Tibial nerve (tissue), 4 donors: ENCODE measurements at places on chromosomes 6 and 20. TPM values are rescaled to one million over a fixed set of nuclear protein-coding genes. Genes with fewer than 3 reads are reported as not detected.

PRL gene
- not detected for total RNA-seq

DNA sequence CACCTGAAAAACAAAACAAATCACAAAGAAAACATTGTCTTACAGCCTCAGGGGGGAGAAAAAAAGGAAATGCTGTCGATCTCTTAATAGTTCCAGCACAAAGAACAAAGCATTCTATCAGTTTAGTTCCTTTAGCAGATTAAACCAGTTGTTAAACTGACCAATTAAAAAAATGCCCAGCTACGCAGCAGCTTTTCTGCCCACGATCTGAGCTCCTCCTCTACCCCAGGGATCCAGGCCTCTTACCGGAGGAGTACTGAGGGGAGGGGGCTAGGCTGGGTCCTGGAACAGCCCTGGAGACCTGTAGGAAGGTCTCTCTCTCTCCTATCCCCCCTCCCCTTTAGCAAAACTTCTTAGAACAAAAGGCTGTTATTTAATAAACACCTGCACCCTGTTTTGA is 13.4 kb downstream of the PTK7 start:
- DNase-seq, result no peak

GRCh38 chr6:70847106-70848084 is 109.5 kb downstream of the B3GAT2 start:
- DNase-seq, result no peak

GRCh38 chr6:52509281-52510212 is 67.3 kb downstream of the TRAM2 start:
- no peak for DNase-seq

DEFB132 gene
- total RNA-seq, result not detected
